ENCODE measurements at places on chromosomes 13 and 19.

DNA sequence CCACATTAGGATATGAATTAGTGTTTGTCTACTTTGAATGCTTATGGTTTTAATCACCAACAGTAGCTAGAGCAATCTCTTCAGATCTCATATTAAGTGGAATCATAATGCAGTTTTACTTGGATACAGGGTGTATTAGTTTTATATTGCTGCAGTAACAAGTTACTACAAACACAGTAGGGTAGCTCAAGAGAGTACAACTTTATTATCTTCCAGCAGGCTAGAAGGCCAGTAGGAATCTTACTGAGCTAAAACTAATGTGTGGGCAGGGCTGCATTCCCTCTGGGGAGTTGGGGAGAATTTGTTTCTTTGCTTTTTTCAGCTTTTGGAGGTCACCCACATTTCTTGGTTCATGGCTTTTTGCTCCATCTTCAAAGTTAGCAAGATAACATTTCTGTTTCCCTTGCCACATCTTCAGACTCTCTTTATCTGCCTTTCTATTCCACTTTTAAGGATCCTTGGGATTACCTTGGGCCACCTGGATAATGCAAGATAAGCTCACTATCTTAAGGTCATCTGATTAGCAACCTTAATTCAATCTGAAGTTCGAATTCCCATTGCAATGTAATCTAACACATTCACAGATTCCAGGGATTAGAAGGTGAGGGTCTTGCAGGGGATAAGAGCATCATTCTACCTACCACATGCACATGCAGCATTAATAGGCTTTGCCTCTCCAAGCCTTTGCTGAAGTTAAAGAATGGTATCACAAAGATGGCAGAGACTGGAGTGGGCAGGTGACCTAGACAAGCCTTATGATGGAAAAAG lies 134.1 kb upstream of the SLC10A2 start:
- DNase-seq, result no peak

DNA sequence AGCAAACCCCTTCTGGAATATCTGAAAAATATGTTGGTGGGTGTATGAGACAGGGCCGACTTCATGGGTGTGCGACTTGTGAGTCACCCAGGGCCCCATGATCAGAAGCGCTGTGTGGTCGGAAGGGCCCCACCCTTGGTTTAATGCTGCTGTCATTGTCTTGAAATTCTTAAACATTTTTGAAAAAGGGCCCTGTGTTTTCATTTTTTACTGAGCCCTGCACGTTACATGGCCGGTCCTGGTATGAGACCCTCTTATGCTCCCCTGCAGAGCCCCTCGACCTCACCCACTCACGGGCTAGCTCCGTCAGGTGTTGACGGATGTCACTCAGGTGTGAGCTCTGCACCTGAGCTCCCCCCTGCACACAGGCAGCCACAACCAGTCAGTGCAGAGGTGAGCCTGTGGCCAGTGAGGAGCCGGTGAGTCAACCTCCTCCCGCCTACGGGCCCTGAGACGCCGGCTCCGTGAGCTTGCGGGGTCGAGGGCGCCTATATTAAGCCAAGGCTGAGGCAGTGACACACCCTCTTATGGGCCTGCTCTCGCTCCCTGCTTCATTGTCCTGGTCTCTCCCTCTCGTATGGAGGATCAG lies 27.7 kb downstream of the GADD45B start:
- DNase-seq, result no peak

- DNase-seq, result no peak
Measured at GRCh38 chr13:113788413-113789135, 29.5 kb downstream of the TMEM255B start.

GRCh38 chr19:51158474-51159129 lies 16.5 kb downstream of the SIGLEC7 start:
- peak; percentile 37 for DNase-seq

DNA sequence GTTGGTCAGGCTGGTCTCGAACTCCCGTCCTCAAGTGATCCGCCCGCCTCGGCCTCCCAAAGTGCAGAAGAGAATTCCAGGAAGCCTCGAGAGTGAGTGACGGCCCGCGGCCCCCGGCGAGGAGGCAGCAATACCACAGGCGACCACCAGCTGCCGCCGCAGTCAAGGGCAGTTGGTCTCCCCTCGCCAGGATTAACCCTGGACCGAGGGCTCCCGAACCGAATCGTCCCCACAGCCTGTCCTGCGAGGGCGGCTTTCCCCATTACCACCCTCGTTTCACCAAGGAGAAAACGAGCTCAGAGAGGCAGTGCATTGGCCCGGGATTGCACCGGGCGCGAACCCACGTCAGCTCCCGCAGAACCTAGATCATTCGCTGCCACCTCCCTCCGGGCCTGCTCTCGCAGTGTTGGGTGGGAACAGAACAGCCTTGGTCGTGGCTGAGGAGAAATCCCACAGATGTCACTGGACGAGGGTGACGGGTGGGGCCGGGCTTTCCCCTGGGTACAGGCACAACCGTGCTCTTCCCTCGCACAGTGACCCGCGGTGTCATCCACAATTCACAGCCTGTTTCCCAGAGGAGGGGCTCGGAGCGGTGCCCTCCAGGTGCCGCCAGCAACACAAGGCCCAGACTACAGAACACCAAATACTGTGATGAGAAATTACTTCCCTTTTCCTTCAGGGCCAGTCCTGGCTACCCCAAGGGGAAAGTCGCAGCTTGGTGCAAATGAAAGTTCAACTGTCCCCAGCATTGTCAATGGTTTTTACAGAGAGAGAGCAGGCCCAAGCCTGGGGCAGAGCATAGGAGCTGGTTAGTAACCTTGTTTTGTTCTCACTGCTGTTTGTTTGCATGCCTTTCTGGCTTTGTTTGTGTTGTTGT lies 24.8 kb downstream of the C2CD4C start:
- no peak for DNase-seq

DNA sequence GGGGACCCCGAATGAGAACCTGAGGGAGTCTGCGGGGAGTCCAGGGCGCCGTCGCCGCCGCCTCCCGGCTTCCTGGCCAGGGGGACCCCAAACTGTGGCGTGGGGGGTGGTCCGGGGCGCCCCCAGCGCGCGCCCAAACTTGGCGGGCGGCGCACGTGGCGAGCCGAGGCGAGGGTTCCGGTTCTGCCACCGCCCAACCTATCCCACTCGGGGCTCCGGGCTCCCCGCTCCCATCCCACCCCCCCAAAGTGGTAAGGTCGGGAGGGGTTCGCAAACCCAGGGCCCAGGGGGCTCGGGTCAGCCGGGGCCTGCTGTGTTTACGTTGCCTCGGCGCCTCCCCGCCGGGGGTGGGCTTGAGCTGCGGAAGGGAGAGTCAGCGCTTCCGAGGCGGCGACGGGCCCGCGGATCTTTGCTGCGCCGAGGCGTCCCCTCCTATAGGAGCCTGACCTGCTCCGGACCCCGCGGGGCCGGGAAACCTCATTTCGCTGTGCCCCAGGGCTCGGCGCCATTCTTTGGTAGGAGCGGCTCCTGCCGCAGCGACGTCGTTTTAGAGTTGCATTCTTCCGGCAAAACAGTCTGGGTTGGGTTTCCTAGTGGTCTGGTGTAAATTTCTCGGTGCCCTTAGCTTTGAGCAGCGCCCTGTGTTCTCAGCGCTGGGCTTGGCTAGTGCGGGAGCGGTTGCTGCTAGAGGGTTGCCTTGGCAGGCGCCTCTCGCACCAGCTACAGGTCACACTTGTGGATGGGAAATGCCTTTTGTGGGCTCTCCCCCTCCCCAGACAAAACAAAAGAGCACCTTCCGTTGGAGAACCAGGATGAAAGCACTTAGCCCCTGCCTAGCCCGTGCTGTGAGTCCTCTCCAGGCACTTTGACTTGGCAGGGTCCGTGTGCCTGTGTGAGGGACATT lies 1.2 kb downstream of the DAZAP1 start:
- DNase-seq, result peak; percentile 41

DNA sequence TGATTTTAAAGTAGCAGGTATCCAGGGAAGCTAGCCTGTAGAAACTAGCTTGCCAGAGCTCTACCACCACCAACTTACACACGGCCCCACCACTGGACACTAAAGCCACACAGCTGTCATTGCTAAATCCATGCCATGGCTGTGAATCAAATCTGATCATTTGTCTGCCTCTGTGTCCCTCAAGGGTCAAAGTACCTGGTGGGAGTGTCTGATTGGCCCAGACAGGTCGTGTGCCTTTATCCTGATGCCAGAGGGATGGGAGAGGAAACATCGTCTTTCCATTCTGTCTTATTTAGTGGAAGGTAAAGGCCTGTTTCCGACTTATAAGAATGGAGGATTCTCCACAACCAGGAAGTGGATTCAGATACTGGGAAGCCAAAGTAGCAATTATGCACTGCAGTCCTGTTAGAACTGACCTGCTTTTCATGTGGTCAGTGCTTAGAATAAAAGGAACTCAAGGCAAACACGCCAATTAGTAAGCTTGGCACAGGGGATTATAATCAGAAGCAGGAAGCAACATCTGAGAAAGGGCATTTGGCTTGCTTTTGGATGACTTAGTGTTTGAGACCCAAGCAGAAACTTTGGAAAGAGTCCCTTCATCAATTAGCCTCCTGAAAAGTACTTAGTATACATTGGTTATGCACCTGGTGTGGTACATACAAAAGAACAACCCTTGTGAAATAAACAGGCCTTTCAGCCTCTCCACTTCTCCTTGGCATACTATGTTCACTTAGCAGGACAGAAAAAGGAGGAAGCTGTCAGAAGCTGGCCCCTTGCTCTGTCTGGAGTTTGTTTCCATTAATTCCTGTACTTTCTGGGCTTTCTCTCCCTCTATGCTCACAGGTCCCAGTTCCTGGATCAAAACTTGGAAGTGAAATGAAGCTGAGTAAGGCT lies 192.4 kb downstream of the NUFIP1 start:
- no peak for DNase-seq

GRCh38 chr19:45876411-45877197 lies 9.3 kb downstream of the IRF2BP1 start:
- DNase-seq, result peak; percentile 80

- DNase-seq, result peak; percentile 84
Measured at GRCh38 chr13:51453207-51453958, 547 bp upstream of the INTS6 start.

DNA sequence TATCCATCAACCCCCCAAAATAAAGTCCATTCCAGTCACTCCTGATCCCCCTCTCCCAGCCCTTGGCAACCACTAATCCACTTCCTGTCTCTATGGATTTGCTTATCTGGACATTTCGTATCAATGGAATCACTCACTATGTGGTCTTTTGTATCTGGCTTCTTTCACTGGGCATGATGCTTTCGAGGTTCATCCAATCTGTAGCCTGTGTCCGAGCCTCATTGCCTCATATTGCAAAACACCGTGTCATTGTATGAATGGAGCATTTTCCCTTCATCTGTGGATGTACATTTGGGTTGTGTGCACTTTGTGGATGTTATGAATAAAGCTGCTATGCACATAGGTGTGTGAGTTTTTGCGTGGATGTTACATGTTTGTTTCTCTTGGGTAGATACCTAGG lies 1.4 kb upstream of the FZR1 start:
- peak; percentile 34 for DNase-seq

- no peak for DNase-seq
Measured at GRCh38 chr13:50467156-50468110, 376.1 kb downstream of the DLEU7 start.

DNA sequence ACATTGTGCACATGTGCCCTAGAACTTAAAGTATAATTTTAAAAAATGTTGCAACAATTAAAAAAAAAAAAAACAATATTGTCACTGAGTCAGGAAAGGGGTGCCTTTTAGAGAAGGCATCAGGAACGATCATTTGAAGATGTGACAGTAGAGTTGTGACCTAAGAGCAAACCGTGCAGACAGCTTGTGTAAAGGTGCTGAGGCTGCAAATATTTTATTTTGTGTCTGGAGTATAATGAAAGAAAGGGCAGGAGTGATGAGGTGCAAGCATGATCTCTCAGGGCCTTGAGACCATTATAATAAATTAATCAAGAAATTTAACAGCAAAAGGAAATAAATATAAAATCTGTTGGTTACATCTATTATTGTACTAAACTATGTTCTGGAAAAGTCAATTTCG lies 1219.7 kb downstream of the OLFM4 start:
- no peak for DNase-seq

DNA sequence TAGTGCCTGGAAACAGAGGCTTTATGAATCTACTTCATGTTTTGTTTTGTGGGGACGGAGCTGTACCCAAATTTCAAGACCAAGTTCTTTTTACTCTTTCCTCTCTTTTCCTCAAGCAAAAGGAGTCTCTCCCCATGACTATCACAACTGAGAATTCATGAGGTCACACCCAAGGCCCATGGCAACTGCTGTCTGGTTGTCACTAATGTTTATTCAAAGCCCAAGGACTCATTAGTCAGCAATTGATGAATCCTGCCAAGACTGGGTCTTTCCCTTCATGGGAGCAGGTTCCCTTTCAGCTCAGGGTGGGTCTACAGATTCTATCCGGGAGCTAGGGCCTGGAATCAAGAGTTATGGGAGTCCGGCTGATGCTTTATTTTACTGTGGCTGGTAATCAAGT lies 441.5 kb upstream of the PCDH20 start:
- no peak for DNase-seq

- no peak for DNase-seq
Measured at GRCh38 chr13:113935001-113935844, 38.7 kb downstream of the C13orf46 start.

DNA sequence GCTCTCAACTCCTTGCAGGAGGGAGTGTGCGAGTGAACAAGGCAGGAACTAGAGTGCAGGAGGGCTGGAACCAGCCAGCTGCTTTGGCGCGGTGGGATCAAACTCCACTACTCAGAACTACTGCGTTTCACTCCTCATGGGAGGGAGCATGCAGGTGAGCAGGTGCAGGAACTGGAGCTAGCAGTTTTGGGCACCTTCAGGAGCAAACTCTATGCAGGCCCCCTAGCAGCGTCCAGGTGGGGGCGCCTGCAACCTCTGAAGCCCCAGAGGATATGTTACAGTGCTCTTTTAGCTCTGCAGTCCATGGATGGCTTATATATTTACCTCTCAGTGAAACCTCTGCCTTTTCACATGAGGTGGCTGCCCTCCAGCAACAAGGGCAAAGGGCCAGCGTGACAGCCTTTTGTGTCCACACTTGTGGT lies 1303.4 kb downstream of the PCDH9 start:
- DNase-seq, result no peak

- DNase-seq, result no peak
Measured at GRCh38 chr19:39696387-39696786, 7.9 kb upstream of the LGALS14 start.

DNA sequence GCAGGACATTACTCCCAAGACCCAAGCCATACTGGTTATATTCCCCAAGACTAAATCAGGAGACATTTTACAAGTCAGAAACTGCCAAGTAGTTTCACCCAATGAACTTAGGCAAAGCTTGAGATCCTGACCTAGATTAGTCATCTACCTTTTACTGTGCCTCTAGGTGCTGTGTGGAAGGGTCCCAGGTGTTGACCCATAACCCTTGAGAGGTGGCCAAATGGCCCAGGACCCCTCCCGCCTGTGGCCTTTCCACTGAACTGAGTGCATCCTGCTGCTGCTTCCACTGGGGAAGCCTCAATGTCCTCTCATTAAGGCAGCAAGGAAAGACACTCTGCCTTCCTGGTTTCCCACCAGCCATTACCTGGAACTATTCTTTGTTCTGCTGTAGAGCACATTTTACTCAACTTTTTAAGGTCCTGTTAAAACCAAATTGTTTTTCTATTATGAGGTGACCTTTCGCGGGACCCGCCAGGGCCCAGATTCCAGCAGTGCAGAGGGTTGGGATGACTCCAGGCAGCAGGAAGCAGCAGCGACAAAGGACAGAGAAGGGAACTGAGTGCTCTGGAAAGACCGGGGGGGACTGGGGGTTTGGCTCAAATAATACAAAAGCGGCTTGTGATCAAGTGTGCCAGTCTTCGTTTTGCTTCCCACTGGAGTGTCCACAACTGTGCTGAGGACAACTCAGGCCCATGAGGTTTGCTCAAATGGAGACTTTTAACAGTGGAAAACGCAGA lies 27.1 kb downstream of the ANKRD10 start:
- no peak for DNase-seq

All from SJCRH30 (cell line).